ENCODE measurements at places on chromosomes 4 and X.

DNA sequence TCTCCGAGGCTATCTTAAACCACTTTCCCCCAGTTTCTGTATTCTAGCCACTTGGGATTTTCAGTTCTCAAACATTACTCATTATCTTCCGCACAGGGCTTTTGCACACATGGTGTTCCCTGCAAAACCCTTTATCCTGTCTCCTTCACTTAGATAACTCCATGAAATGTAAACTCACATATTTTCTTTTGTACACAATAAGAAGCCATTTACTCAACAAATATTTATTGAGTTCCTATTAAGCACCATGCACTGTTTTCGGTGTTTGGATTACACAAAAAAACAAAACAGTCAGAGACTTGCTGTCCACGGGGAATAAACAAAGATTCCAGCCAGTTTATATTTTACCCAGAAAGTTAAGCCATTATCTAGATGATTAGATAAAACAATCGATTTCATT is 42.5 kb upstream of the UNC5C start:
- DNase-seq: no peak

GRCh38 chr4:45346816-45347435 is 620.6 kb upstream of the GNPDA2 start:
- DNase-seq: no peak

GRCh38 chr4:60422439-60422838 is 777.7 kb upstream of the ADGRL3 start:
- no peak for DNase-seq

- no peak for DNase-seq
These were observed 110.3 kb upstream of the PDHA2 start for GRCh38 chr4:95729596-95729995.

- DNase-seq: no peak
These were observed 151.3 kb downstream of the USP46 start for GRCh38 chr4:52507774-52508173.

DNA sequence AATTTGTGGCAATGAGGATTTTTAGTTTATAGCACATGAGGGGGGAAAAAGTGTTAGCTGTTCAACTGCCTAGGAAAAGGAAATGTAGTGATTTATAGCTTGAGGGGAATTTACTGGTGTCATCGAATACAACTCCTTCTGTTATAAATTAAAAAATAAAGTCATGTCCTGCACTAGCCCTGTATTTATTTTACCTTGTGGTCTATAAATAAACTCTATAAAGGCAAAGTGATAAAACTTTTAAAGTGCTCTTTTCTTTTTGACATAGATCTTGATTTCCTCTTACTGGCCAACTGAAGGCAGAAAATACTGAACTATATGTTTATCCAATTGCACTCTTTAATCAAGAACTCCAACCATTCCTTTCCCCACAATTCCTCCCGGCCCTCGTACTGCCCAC is 672.1 kb upstream of the SLIT2 start:
- no peak for DNase-seq

GRCh38 chrX:153549231-153549630 is 31.8 kb downstream of the ATP2B3 start:
- no peak for DNase-seq

GRCh38 chr4:14888790-14889572 is 113.3 kb upstream of the CPEB2 start:
- no peak for DNase-seq

GRCh38 chr4:94721310-94721709 is 36.4 kb upstream of the BMPR1B start:
- DNase-seq: no peak

DNA sequence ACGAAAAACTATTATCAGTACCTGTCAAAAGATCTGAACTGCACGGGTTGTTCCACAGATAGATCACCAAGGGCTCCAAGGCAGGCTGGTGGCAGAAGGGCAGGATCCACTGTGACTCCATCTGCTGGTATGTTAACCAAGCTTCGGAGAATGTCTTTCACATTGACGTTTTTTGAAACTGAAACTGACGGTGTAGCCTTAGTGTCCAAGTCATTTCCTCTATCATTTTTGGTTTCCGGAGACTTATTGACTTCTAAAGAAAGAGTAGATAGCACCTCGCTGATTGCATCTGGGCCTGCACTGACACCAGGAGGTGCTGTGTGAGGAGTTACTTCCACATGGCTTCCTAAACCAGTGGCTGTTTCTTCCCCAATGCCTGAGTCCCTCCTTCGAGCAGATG is 186.9 kb downstream of the LRBA start:
- DNase-seq: no peak

- DNase-seq: no peak
These were observed 17.3 kb downstream of the NIPAL1 start for GRCh38 chr4:48033825-48034413.

GRCh38 chr4:150115851-150116250 is 37.6 kb downstream of the DCLK2 start:
- DNase-seq: no peak

GRCh38 chrX:66601522-66601921 is 37.4 kb downstream of the EDA2R start:
- DNase-seq: no peak

GRCh38 chr4:14254252-14254651 is 626.7 kb upstream of the BOD1L1 start:
- no peak for DNase-seq

GRCh38 chr4:79831701-79832514 is 241.1 kb downstream of the ANTXR2 start:
- DNase-seq: no peak

GRCh38 chr4:125323654-125324053 is 8.9 kb downstream of the FAT4 start:
- DNase-seq: no peak

Measured in GOT3 (cell line).